ENCODE measurements at places on chromosomes 13 and 19.

- no peak for DNase-seq
Measured at GRCh38 chr19:21127898-21128297, 13.9 kb upstream of the ZNF431 start.

GRCh38 chr19:2549701-2550191 lies 73.8 kb downstream of the GADD45B start:
- peak; percentile 74 for DNase-seq

DNA sequence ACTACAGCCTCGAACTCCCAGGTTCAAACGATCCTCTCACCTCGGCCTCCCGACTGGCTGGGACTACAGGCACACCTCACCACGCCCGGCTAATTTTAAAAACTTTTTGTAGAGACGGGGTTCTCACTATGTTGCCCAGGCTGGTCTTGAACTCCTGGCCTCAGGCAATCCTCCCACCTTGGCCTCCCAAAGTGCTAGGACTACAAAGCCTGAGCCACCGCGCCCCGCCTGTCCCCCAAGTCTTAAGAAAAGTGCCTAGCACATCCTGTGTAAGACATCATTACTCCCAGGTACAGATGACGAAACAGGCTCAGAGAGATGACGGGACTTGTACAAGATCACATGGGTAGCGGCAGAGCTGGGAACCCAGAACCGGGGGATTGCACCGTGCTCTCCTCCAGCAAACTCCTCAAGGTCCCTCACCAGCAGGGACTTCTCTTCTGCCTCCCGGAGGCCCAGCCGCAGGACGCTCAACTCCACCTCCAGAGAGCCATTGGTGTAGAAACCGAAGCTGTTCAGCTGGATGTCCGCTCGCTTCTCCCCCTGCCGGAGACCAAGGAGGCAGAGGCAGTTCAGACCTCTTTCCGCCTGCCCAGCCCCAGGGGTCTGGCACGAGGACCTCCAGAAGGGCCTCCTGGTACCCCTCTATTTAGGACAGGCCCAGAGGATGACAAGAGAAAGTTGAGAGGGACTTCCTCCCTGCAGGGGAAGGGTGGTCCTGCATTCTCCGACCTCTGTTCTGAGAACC lies 1.0 kb downstream of the GPR108 start:
- DNase-seq, result peak; percentile 85

DNA sequence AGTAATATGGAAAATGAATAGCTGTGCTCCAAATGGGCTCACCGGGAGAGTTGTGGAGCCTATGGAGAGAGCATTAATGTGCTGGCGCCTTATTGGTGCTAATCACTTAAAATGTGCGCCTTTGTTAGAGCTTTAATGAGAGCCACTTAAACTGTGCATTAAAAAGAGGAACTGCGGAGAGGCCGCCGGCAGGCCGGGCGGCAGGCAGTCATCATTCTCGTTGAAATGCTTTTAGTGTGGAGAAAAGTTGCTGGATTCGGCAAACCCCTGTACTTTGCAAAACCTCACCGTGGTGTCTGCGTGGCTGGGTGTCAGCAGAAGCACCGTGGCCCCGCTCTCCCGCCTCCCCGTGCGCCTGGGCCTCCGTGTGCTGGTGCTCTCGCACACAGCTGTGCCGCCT lies 105.5 kb downstream of the KDM4B start:
- no peak for DNase-seq

DNA sequence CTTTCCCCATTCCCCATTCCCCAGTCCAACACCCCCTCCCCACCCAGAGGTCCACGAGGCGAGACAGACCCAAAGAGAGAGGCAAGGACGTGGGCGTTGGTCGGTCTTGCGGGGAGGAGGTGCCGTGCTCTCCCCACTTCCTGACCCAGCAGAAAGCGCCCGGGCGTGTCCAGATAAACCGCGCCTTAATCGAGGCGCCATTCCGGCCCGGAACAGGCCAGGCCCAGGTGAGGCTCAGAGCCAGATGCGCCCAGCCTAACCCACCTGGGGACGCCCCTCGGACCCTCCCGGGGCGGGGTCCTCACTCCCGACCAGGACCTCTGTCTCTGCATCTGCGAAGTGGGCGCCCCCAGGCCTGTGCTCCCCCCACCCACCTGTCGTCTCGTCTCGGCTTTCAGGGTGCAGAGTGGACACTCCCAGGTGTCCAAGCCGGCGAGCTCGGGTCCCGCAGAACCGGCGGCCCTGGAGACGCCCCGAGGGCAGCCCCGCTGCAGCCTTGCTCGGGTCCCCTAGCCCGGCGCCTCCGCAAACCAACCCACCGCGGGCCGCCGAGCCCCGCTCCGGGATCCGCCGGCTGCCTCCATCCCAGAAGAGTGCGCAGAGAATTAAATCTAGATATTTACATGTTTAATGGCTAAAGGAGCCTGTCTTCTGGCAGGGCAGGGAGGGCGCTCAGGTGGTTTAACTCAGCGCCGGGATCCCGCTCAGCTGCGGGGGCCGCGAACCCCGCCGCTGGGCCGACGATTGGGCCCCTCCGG lies 5.0 kb upstream of the ONECUT3 start:
- DNase-seq, result no peak

GRCh38 chr19:5002143-5002542 lies 33.2 kb downstream of the KDM4B start:
- no peak for DNase-seq

DNA sequence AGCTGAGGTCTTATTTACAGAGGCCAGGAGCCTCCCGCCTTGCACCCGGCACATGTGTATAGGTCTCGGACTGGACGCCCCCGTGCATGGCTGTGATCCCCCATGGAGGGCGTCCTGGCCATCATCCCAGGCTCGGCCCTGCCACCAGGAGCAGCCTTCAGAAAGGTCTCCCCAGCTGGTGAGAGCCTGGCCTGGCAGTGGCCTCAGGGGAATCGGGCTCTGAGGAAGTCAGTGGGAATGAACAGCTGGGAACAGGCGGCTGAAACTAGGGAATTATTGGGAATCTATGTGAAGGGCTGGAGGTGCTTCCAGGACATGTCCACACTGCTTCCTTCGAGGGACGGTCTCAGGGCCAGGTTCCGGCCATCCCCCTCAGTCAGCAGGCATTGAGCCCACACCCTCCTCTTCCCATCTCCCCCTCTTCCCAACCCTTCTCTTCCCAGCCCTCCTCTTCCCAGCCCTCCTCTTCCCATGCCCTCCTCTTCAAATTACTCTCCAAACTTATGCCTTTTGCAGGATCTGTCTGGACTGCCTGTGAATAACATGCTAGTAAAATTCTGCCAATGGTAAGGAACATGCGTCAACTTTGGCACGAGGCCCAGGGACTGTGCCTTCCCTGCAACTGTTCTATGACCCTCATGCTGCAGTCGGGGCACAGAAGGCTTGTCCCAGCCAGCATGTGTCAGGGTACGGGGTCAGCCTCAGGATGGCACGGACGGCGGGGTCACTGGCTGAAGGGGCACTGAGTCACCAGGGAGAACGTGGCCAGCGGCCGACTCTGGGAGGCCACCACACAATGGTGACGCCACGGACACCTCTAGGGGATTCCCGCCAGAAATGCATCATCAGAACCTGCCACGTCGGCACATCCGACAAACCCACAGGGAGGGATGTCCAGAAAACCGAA lies 24.2 kb upstream of the C13orf46 start:
- DNase-seq, result peak; percentile 84

DNA sequence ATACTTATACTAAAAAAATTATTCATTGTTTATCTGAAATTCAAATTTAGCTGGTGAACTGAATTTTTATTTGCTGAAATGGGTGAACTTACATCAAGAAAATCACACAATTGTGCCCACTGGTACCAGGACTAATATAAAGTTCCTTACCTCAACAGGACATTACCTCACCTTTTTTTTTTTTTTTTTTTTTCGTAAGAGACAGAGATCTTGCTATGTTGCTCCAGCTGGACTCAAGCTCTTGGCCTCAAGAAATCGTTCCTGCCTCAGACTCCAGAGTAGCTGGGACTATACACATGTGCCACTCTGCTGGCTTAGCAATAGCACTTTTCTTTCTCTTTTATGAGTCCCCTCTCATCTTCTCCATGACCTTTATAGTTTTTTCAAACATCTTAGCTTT lies 22.5 kb upstream of the NDFIP2 start:
- no peak for DNase-seq

DNA sequence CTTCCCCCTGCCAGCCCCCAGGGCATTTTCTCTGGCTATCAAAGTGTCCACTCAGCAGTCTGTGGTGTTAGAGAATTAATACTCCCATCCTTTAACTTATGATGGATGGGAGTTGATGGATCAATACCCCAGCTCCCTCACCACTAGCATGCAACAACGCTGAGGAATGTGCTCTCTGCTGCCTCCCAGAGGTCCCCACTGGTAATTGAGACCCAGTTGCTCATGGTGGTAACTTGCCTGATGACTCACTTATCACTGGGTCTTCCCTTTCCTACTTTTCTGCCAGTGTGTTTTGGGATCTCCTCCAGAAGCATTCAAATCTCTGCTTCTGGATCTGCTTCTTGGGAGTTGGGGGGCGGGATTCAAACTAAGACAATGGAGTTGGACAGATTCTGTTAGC lies 20.3 kb upstream of the CACNA1A start:
- no peak for DNase-seq

GRCh38 chr13:99191900-99192399 lies 8.7 kb upstream of the UBAC2 start:
- DNase-seq, result no peak

DNA sequence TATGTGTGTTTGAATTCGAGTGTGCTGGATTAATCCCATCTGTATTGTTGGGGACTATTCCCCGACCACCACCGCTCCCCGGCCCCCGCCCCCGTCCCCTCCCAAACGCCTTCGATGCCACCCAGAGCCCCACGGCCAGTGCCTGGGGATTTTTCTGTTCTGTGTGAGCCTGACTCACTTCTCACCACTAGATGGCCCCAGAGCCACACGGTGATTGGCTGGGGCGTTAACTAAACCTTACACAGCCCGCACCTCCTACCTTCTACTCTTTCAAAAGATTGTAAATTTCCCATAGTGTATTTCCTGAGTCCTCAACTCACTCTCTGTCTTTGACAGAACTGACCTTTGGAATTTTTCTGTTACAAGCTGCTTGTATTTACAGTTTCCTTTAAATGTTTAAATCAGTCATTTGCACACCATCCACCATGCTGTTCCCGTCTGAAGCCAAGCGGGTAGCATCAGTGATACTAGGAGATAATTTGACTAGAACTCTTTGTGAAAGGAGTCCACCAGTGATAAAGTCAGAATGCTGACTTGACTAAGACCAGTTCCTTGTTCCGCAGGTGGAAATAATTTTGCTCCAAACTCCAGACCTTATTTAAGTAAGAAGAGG lies 61.4 kb downstream of the RFX2 start:
- DNase-seq, result peak; percentile 83

DNA sequence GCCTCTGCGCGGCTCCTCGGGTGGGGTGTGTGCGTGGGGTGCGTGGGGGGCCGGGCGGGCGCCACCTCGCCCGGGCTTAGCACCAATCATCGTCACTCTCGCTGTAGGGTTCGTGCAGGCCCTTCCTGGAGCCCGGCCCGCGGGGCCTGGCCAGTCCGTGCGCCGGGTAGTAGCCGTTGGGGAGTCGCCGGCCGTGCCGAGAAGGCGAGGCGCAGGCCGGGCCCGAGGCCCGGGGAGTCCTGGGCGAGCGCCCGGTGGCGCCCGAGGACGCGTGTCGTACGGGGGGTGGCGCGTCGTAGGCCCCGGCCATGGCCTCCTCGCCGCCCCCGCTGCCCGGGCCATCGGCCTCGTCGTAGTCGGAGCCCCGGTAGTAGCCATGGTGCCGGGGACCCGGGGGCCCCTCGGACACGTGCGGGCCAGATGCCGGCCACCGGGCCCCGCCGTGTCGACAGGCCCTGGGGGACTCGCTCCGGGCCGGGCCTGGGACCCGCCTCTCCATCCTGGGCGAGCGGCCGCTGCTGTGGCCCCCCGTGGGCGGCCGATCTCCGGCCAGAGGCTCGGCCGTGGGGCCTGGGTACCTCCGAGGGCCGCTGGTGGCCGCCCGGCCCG lies 57.1 kb downstream of the IER2 start:
- peak; percentile 30 for DNase-seq

GRCh38 chr19:41997121-41997850 lies 3.3 kb upstream of the ATP1A3 start:
- peak; percentile 67 for DNase-seq

DNA sequence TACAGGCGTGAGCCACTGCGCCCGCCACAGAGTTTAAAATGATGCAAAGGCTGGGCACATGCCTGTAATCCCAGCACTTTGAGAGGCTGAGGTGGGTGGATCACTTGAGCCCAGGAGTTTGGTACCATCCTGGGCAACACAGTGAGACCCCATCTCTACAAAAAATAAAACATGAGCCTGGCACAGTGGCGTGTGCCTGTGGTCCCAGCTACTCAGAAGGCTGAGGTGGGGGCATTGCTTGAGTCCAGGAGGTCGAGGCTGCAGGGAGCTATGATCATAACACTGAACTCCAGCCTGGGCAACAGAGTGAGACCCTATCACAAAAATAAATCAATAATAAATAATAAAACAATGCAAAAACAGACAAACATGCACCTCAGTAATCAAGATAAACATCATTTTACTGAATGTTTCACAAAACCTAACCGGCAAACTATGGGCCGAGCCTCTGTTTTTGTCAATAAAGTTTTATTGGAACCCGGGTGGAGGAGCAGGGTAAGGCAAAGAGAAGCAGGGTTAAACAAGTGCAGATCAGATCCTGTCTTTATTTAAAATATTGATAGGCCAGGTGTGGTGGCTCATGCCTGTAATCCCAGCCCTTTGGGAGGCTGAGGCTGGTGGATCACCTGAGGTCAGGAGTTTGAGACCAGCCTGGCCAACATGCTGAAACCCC lies 2.0 kb upstream of the PEAK3 start:
- DNase-seq, result no peak

GRCh38 chr19:11814700-11815035 lies 595 bp downstream of the ZNF440 start:
- no peak for DNase-seq

DNA sequence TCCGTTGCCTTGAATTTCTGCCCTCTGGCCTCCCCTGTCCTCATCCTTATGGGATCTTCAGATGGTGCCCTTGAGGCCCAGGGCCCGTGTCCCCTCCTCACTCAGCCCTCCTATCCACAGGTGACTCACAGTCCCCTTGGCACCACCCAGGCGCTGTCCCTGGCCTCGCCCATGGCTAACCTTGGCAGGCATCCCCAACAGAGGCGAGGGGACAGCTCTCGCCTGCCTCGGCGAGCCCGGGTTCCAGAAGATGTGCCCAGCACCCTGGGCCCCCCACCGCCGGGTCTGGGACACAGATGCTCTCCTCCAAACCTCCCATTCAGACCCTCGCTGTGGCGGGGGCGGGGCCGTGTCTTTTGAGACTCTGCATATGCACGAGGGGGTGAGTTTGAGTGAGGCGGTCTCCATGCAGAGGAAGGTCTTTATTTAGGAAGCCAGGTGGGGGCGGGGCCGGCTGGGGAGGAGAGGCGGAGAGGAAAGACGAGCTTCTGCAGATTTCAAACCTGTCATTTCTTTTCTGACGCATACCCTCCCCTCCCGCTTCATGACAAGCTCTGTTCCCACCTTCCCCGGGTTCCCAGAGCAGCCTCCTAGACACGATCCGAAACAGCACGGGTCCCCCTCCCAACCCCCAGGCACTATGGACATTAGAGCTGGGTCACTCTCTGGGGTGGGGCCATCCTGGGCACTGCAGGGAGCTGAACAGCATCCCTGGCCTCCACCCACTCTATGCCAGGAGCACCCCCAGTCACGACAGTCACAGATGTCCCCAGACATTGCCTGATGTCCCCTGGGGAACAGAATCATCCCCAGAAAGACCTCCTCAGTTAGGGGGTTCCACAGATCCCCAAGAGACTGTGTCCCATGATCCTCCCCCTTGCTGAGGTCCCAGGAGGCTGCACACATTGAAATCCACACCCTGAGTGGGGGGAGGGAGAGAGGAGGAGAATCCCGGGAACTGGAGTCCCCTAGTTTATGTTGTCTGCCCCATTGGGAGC lies 48.5 kb downstream of the GNG7 start:
- no peak for DNase-seq

Measured in right hindlimb (tissue), 1 donor.